Naive thymus-derived CD4-positive, alpha-beta T cell (primary cell): ENCODE measurements at places on chromosomes 12 and 14. TPM values are rescaled to one million over a fixed set of nuclear protein-coding genes. Genes with fewer than 3 reads are reported as not detected.

TBX5 gene
- not detected for polyA plus RNA-seq

- no peak overlapping the region for H3K4me3 ChIP-seq
- no peak for DNase-seq
These were observed 42.9 kb downstream of the CMAS start for GRCh38 chr12:22088886-22089285.

CCDC197 gene
- not detected for polyA plus RNA-seq

DNA sequence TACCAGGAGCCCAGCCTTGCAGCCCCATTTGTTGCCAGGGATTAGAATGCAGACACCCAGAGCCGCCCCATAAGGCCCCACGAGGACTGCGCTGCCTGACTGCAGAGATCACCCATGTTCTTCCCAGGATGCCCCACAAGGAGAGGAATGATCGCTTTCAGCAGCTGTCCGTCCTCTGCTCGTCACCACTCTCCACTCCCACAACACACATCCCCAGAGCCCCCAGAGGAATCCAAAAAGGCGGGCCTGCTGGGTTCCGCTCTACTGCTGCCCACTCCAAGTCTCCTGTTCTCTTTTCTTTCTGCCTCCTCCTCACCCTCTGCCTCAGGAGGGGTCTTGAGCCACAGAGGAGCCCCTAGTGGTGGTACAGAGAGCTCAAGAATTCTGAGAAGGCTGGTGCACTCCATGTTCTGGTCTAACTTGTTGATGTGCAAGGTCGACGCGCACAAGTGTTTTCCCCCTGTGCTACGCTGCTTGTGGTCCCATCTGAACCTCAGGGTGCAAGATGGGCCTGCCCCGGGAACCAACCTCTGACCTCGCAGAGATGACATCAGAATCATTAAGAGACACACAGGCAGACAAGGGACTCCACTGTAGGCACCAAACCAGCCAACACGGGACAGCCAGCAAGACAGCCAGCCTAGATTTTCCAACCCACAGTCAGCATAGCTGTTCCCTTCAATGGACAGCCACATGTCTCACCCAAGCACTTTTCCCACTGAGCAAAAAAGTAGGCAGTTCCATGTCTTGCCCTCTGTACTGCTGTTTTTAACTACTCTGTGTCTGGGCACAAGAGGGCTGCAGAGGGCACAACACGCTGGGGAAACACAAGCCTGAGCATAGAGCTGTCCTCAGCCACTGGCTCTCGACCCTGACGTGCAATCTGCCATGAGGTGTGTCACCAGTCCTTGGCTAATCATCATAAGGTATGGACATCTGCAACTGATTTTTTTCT, 29.9 kb downstream of the PXN start:
- no peaks in the 10 kb centered on the region for H3K27me3 ChIP-seq
- DNase-seq, result no peak
- no peaks in the 10 kb centered on the region for H3K36me3 ChIP-seq
- no peak overlapping the region for H3K4me3 ChIP-seq

DNA sequence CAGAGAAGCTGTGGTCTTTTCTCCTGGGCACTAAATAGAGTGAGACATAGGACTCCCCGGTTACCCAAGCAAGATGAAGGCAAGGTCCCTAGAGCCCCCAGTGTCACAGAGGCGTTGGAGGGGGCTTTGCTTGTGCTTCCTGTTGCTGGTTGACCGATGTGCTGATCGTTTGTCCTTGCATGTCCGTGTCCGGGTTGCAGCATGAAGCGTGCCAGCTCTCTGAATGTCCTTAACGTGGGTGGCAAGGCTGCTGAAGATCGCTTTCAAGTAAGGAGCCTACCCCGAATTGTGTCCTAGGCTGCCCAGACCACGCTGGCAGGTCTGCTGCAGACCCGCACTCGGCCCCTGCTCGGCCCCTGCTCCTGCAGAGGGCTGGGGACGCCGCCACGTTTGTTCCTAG, 23.1 kb downstream of the XRCC3 start:
- H3K4me1 ChIP-seq, result no peaks in the 10 kb centered on the region
- H3K36me3 ChIP-seq, result peaks cover 68% of the 10 kb centered on the region
- no peak for DNase-seq
- H3K4me3 ChIP-seq, result no peak overlapping the region

SERPINA12 gene
- not detected for polyA plus RNA-seq

DNA sequence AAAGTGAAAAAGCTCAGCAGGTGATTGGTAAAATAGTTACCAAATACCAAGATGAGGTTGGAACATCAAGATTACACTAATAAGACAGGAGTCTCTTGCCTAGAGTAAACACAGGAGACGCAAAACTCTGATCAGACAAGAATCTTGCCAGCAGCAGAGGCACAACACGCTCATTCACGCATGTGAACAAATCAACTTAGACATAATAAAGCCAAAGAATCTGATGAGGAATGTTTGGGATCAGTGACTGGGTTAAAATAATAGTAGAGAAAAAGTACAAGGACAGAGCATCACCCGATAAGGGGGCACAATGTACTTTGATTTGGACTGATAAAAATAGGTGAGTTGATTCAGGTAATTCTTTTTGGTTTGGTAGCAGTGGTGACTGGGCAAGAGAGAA, 159.5 kb upstream of the GRIP1 start:
- H3K4me3 ChIP-seq, result no peak overlapping the region
- no peaks in the 10 kb centered on the region for H3K27me3 ChIP-seq
- no peaks in the 10 kb centered on the region for H3K4me1 ChIP-seq
- no peak for DNase-seq

DNA sequence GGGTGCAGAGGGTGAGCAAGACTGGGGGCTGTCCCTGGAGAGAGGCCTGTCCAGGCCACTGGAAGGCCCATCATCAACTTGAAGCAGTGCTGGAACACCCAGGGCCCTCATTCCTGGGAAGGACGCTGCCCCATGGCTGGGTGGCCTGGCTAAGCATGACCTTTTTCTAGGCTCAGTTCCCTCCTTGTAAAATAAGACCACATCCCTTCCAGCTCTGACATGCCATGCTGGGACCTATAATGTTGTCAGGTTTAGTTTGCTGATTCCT, 62.8 kb downstream of the SYNE3 start:
- H3K4me1 ChIP-seq, result no peaks in the 10 kb centered on the region
- H3K36me3 ChIP-seq, result peaks cover 68% of the 10 kb centered on the region
- no peaks in the 10 kb centered on the region for H3K27me3 ChIP-seq
- no peak for DNase-seq
- no peak overlapping the region for H3K27ac ChIP-seq
